ENCODE measurements at places on chromosomes 3 and 15. TPM values are rescaled to one million over a fixed set of nuclear protein-coding genes. Genes with fewer than 3 reads are reported as not detected.

DNA sequence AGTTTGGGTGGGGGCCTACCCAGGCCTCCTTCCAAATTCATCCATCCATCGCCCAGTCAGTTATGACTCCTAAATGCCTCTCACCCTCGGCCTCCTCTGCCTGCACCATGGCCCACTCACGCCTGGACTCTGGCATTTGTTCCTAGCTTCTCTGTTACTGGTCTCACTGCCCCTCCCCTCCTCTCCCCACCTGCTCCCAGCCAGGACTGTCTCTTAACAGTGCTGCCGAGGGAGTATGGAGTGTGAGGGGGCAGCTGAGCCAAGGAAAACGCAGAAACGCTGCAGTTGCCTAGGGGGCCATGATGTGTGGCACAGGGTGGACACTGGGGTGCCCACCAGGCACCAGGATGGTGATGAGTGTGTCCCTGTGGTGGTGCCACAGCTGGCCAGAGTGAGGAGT, 3.1 kb downstream of the RCCD1 start:
- no peak for DNase-seq

DNA sequence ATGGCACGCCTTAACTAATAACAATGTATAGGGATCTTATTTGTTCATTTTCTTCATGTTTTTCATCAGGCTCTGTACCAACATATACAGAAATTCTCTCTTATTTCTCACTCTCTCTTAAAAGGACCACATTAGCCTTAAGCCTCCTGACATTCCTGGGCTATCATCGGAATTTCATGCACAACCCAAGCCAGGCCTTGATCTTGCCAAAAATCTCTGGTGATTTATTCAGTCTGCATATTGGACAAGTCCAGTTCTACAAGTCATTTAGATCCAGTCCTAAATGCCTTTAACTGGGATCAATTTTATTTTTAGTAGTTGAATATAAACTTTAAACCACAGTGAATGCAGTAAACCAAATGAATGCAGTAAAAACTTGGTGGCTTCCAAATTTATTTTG, 385.4 kb downstream of the MECOM start:
- no peak for DNase-seq

GRCh38 chr3:166425900-166426611, 588.8 kb upstream of the BCHE start:
- DNase-seq: no peak

Gene ANKUB1
- not detected for total RNA-seq

GRCh38 chr15:62369454-62369853, 204.4 kb upstream of the C2CD4B start:
- no peak for DNase-seq

GRCh38 chr3:137946356-137946973, 63.5 kb upstream of the CLDN18 start:
- no peak for DNase-seq

- DNase-seq: no peak
These were observed 1260.4 kb downstream of the ROBO1 start for GRCh38 chr3:78507196-78507984.

- DNase-seq: no peak
These were observed 229.0 kb upstream of the C2CD4B start for GRCh38 chr15:62394079-62394478.

DNA sequence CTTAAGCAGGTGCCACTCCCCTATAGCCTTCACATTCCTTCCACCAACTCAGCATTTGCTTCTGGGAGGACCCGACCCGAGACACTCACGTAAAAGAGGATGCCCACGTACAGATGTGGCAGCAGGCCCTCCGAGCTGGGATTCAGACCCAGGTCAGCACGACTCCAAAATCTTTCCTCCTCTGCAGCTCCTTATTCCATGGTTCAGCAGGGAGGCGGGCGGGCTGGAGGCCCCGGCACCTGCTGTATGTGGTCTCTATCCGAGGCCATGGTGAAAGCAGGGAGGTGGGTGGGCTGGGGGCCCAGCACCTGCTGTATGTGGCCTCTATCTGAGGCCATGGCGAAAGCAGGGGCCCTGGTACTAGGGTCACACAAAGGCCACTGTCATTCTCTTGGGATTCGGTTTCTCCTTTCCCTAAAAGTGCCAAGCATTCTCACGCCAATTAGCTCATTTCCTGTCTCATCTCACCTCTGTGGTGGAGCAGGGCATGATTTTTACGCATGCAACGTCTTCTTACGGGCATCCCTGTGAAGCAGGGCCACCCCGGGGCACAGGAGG, 5.9 kb upstream of the MUC4 start:
- DNase-seq: no peak

Gene OR5K2
- not detected for total RNA-seq

DNA sequence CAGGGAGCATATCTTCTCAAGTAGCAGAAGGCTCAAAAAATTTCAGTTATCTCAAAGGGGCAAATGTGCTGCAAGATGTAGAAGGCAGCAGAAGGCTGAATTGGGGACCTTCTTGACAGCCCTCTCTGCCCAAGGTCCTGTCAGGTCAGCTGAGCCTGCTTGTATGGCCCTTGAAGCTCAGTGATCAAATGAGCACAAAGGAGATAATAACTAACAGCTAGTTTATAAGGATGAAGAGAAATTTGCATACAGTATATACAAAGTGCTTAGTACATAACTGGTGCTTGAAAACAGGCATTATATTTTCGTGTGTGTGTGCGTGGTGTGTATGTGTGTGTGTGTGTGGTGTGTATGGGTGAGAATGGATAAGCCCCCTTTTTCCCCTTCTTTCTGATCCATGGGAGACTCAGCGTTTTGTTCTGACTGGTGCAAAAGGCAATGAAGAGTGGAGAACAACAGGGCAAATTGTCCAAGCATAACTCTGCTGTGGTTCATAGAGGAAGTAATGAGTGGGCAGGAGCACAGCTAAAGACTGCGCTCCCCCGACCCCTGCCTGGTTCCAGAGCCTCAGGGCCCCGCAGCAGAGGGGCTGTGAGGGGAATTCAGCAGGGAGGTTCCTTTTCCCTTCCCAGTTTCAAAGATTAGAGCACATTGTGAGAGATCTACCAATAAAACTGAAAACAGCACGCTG, 356.8 kb upstream of the NR2F2 start:
- DNase-seq: no peak

Gene PIERCE2
- not detected for total RNA-seq

DNA sequence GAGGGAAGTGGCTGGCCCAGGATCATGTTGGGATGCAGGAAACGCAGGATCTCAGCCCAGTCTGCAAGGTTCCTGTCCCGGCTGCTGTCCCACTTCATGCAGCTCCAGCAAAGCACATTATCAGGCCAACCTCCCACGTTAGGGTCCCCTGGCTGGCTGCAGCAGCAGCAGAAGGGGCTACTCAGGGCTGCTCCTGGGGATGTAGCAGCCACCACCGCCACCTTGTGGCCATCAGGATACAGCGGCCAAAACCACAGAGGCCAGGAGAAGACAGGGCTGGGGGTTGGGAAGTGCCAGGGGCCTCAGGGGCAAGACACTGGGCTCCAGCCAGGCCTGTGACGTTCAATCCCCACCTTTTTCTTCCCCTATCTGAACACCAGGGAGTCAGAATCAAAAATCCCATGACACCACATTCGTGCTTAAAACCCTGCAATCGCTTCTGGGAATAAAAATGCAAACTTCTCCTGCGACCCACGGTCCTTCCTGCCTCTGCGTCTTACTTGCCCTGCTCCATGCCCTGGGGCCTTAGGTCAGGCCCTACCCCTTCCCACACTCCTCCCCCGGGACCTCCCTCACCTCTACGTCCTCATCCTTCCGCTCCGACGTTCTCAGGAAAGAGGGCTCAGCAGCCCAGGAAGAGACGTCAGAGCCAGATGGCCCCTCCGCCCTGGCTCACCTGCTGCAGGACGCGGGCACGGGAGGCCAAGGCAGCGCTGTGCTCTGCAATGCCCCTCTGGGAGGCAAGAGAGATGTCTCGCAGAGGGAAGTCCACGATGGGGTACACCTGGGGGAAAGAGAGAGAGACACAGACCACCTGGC, 21.5 kb downstream of the SSUH2 start:
- no peak for DNase-seq

Gene TLR9
- 0.10 TPM for total RNA-seq

Gene VGLL3
- not detected for total RNA-seq

GRCh38 chr3:45178183-45179023, 32.2 kb upstream of the CDCP1 start:
- DNase-seq: no peak

DNA sequence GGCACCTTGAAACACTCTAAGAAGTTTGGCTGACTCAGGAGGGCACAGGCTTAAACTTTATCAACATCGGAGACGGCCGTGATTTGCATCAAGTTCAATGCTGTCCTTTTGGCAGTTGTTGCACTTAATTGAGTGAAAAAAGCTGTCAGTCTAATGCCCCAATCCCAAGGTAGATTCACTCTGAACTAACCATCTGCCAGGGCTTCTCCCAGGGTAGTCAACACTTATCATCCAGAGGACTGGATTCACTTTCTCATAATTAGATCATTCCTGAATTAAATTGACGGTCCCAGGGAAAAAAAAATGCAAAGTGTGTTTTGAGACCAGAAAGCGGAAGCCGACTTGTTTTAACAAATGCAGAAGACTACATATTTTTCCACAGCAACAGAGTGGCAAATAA, 28.5 kb downstream of the RORA start:
- DNase-seq: no peak

Gene IL17RD
- total RNA-seq: 0.28 TPM

DNA sequence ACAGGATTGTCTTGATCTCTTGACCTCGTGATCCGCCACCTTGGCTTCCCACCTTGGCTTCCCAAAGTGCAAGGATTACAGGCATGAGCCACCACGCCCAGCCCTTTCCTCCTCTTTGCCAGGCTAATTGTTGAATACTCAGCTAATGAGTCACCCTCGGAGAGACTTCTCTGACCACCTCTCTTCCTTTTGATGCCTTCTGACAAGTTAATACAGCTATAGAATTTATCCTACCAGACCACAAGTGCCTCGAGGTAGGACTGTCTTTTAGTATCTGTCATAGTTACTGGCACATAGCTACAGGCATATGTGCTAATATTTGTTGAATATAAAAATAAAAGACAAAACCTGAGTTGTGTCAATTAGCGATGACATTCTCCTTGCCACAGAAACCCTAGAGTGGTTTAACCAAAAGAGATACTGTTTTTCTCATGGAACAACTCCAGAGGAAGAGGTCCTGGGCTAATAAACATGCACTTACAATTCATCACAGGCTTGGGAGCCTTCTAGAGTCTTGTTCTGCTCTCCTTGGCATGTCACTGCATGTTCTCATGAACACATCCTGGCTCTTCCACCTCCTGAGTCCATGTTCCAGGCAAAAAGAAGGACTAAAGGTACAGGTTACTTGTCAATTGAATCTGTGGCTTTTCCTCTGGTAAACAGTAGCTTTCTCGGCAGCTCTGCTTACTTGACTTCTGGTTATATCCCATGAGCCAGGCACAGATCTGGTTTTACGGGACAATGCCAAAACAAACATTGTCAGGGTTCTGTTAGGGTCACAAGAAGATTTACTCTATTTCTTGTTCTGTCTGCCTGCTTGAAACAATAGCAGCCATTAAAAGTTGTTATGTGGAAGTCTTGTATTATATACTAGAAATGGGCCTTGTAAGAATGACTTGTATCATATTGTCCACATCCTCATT, 332.3 kb downstream of the THSD4 start:
- DNase-seq: no peak

GRCh38 chr3:52216585-52217408, 8.6 kb downstream of the TLR9 start:
- no peak for DNase-seq

DNA sequence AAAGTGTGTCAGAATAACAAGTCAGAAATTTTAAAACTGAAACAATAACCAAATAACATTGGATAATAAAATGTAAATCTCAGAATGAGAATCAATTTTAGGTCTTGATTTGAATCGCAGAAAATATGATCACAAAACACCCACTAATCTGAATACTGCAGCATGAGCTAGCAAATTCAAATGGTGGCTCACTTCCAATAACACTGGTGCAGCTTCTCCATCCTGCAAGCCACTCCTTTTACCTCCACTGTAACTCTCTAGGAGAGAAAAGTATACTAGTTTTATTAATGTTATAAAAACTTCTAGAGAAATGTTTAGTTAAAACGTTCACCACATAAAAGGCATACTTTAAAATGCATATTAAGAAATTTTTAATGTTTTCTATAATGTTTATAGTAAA, 30.4 kb downstream of the UBE3A start:
- no peak for DNase-seq

DNA sequence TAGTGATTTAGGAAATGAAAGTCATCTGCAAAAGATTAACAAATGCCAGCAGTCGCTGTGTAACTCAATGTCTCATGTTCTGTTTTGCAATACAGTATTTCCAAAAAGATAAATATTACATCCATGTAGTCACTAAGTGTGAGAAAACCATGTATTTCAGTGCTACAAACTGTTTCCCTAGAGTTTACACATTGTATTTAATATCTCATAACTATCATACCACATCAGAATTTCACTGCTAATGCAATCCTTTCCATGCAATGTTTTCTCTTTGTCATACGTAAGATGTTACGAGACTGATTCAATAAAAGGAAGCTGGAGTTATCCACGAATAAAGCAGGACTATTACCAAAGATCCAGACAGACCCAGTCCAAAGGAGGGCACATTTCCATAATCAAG, 269.4 kb downstream of the GBE1 start:
- no peak for DNase-seq

DNA sequence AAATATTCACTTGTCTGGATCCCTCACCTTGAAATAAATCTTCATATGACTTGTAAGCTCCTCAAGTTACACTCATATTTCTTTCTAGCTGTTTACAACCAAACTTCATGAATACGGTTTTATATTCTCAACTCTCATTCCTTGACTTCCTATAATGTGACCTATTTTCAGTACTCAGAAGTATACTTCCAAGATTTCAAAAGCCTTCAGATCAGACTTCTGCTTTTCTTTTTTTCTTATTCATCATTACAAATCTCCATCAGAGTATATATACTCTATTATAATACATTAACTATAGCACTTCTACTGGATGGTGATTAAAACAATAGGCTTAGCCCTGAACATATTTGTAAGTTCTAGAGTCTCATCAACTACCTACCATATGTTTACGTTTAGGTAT, 123.6 kb upstream of the ALCAM start:
- no peak for DNase-seq

Gene HTR3E
- total RNA-seq: not detected

GRCh38 chr3:63631670-63632069, 20.8 kb upstream of the SNTN start:
- DNase-seq: no peak

GRCh38 chr15:45326280-45326679, 52.1 kb downstream of the GATM start:
- no peak for DNase-seq

Gene VEPH1
- total RNA-seq: not detected

Gene PLA2G4B
- 4.7 TPM for total RNA-seq

DNA sequence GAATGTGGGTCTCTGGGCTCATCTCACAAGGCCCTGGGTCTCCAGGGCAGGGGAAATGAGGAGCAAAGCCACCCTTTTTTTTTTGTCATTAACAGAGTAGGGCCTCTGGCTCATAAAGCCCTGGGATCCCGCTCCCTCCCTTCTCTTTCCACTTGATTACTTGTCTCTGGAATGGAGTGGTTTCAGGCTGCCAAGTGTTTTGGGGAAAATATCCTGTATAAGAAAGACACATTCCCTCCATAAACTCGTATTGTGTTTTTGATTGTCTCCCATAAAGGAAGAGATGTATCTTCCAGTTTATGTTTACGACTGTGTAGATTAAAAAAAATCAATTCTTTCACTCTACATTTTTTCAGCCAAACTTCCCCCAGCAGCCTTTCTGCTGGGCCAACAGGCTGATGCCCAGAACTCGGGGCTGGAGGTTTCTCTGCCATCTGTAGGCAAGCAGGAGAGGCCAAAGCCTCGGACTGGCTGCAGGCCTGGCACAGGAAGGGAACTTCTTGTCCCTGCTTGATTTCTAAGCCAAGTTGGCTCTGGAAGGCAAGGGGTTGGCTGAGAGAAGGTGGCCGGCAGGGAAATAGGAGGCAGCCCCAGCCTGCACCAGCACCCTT, 49.4 kb upstream of the INSYN1 start:
- no peak for DNase-seq

- no peak for DNase-seq
These were observed 50.9 kb downstream of the ABHD2 start for GRCh38 chr15:89138999-89139612.

Data from natural killer cell treated with Interleukin-12 subunit alpha and Interleukin-12 subunit beta and Interleukin-15 and Interleukin-18, amount 100 ng/mL, for 72 hours (primary cell).